ENCODE measurements at places on chromosomes 11 and 22. TPM values are rescaled to one million over a fixed set of nuclear protein-coding genes. Genes with fewer than 3 reads are reported as not detected.
A peak's percentile ranks its signal among the peaks of the same experiment; 100 is the strongest.

Gene SGSM1
- not detected for total RNA-seq

Gene ANO3
- total RNA-seq: under 0.01 TPM

Gene ABCG4
- under 0.01 TPM for total RNA-seq

Gene MMP1
- 0.72 TPM for total RNA-seq

Gene FAM227A
- total RNA-seq: 3.3 TPM

Gene SLC16A8
- not detected for total RNA-seq

Gene MIAT
- 1.8 TPM for total RNA-seq

- peak; percentile 54 for DNase-seq
- no peaks in the 10 kb centered on the region for H3K27me3 ChIP-seq
- H3K36me3 ChIP-seq: peaks cover 76% of the 10 kb centered on the region
These were observed 12.7 kb downstream of the BLID start for GRCh38 chr11:122103321-122103720.

GRCh38 chr22:36330655-36331305, 57.0 kb downstream of the MYH9 start:
- H3K27me3 ChIP-seq: no peaks in the 10 kb centered on the region
- DNase-seq: peak; percentile 84
- H3K4me1 ChIP-seq: peaks cover 99% of the 10 kb centered on the region
- peak overlapping the region; percentile 99 for H3K27ac ChIP-seq
- H3K36me3 ChIP-seq: peaks cover 85% of the 10 kb centered on the region

- DNase-seq: no peak
- no peaks in the 10 kb centered on the region for H3K27me3 ChIP-seq
- H3K4me3 ChIP-seq: no peak overlapping the region
- H3K4me1 ChIP-seq: peaks cover 15% of the 10 kb centered on the region
- no peaks in the 10 kb centered on the region for H3K36me3 ChIP-seq
These were observed 17.2 kb downstream of the MYEOV start for GRCh38 chr11:69310934-69311766.

- no peaks in the 10 kb centered on the region for H3K4me1 ChIP-seq
- no peak overlapping the region for H3K4me3 ChIP-seq
- peaks cover 94% of the 10 kb centered on the region for H3K36me3 ChIP-seq
These were observed 34.7 kb downstream of the CTTN start for GRCh38 chr11:70433038-70433437.

DNA sequence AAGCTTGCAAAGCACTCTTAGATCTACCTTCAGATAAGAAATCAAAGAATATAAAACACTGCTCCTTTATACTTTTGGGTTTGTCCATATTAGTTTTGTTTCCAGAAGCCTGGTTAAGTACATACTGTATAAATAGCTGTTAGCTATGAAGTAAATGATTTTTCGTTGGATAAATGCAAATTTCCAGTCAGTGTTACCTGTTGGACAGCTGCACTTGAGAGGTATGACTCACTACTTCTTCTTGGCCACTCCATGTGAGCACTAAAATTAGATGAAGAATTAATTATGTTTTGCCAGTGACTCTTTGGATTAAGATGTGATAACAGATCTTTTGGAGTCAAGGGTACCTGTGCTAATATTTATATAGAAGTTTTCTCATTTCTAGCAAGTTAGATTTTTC, 9.5 kb upstream of the TSG101 start:
- H3K36me3 ChIP-seq: peaks cover 26% of the 10 kb centered on the region
- no peak overlapping the region for H3K27ac ChIP-seq
- no peak for DNase-seq
- H3K4me3 ChIP-seq: no peak overlapping the region
- H3K27me3 ChIP-seq: no peaks in the 10 kb centered on the region
- no peaks in the 10 kb centered on the region for H3K4me1 ChIP-seq

GRCh38 chr22:48639896-48640748, 1187.6 kb downstream of the BRD1 start:
- no peaks in the 10 kb centered on the region for H3K4me1 ChIP-seq
- no peak overlapping the region for H3K4me3 ChIP-seq
- no peak overlapping the region for H3K27ac ChIP-seq
- H3K27me3 ChIP-seq: no peaks in the 10 kb centered on the region
- no peak for DNase-seq
- no peaks in the 10 kb centered on the region for H3K36me3 ChIP-seq

DNA sequence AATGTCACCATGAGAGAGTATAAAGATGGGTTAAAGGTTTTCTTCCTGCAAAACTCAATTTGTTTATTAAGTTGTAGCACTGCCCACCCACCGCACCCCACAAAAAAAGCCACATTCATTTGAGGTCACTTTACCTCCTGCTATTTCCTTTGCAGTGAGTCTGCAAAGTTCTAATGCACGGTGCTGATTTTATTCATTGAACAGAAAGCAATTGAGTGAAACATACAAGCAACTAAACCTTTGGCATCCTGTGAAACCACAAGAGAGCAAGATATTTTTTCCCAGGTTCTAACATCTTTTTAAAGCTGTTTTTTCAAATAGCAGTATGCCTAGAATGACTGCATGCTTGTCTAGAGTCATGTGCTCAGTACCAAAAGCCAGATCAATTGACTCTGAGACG, 39.0 kb downstream of the RRAS2 start:
- H3K36me3 ChIP-seq: no peaks in the 10 kb centered on the region
- peak overlapping the region; percentile 49 for H3K27ac ChIP-seq
- H3K4me3 ChIP-seq: no peak overlapping the region
- H3K27me3 ChIP-seq: no peaks in the 10 kb centered on the region
- H3K4me1 ChIP-seq: peaks cover 16% of the 10 kb centered on the region
- peak; percentile 55 for DNase-seq

DNA sequence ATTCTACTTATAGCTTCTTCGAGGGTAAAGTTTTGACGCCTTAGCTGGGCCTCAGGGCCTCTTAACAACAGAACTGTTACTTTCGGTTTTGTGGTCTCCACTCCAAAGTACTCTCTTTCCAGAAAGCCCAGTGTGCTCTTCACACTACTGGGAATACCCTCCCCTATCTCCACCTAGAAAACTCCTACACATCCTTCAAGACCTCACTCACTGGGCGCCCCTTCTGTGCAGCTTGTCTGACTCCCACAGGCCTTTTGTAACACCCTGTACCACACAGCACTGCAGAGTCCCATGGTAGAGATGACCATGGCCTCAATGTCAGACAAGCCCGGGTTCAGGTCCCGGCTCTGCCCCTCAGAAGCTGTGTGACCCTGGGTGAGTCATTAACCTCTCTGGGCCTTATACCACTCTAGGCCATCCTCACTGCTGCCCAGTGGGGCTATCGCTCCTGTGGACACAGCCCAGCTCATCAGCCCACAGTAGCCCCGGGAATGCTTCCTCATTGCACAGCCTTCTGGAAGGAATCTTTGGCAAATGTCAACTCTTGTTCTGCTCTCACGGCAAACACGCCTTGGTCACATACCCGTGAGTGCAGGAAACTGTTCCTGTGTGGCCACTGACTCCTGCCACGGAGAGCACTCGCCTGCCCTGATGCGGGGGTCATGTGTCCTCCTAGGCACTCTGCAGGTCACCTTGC, 51.4 kb downstream of the SHISAL1 start:
- no peaks in the 10 kb centered on the region for H3K27me3 ChIP-seq
- H3K27ac ChIP-seq: no peak overlapping the region
- no peaks in the 10 kb centered on the region for H3K4me1 ChIP-seq
- DNase-seq: no peak
- peaks cover 3% of the 10 kb centered on the region for H3K36me3 ChIP-seq

GRCh38 chr22:31477329-31477728, 12.3 kb downstream of the EIF4ENIF1 start:
- no peak overlapping the region for H3K4me3 ChIP-seq
- H3K4me1 ChIP-seq: peaks cover 7% of the 10 kb centered on the region
- no peak overlapping the region for H3K27ac ChIP-seq
- H3K27me3 ChIP-seq: no peaks in the 10 kb centered on the region

DNA sequence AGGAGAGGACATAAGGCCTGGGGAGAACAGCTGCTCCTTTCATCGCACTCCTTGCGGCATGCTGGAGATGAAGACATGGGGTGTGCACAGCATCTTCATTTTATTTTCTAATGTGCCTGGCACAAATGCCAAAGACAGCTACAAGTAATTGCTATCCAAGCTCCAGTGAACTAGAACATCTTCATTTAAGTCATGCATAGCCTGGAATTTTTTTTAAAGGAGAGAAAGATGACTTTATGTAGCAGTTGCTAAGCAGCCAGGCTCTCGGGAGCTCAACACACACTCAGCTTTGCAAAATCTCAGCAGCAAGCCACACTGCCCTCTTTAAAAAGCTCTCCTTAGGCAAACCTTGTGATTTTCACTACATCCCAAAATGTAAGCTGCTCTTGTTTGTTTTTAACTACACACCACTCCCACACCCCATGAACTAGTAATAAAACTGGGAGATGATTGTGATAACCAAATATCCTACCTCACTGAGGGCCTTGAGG, 164.5 kb upstream of the POU2AF2 start:
- H3K4me3 ChIP-seq: no peak overlapping the region
- no peaks in the 10 kb centered on the region for H3K4me1 ChIP-seq
- no peaks in the 10 kb centered on the region for H3K27me3 ChIP-seq
- no peak for DNase-seq
- no peaks in the 10 kb centered on the region for H3K36me3 ChIP-seq

GRCh38 chr22:29833392-29833965, 4.6 kb downstream of the ASCC2 start:
- H3K27me3 ChIP-seq: no peaks in the 10 kb centered on the region
- H3K4me1 ChIP-seq: peaks cover 10% of the 10 kb centered on the region
- no peak for DNase-seq
- H3K36me3 ChIP-seq: peaks cover 40% of the 10 kb centered on the region

GRCh38 chr11:73280626-73281025, 8.5 kb downstream of the P2RY6 start:
- H3K27ac ChIP-seq: no peak overlapping the region
- peaks cover 3% of the 10 kb centered on the region for H3K4me1 ChIP-seq
- H3K36me3 ChIP-seq: no peaks in the 10 kb centered on the region
- no peak overlapping the region for H3K4me3 ChIP-seq
- no peaks in the 10 kb centered on the region for H3K27me3 ChIP-seq
- DNase-seq: no peak

DNA sequence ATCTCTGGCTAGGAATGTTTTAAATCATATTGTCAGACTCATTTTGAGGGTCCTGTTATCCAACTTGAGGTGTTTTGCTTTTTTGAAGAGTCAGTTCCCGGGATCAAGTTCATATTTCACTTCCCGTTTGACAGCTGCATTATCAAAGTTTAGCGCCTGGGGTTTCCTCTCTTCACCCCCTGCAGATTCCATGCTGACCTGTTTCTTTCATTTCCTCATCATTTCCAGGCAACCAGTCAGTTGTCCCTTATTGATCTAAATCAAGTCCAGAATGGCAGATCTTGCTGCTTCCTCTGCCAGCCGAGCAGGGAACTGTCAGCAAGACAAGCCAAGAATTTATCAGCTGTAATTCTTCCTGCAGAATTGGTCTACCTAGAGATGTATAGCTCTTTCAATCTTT, 197.6 kb upstream of the SYN3 start:
- H3K36me3 ChIP-seq: no peaks in the 10 kb centered on the region
- H3K4me1 ChIP-seq: no peaks in the 10 kb centered on the region
- no peak for DNase-seq
- H3K4me3 ChIP-seq: no peak overlapping the region
- no peaks in the 10 kb centered on the region for H3K27me3 ChIP-seq

DNA sequence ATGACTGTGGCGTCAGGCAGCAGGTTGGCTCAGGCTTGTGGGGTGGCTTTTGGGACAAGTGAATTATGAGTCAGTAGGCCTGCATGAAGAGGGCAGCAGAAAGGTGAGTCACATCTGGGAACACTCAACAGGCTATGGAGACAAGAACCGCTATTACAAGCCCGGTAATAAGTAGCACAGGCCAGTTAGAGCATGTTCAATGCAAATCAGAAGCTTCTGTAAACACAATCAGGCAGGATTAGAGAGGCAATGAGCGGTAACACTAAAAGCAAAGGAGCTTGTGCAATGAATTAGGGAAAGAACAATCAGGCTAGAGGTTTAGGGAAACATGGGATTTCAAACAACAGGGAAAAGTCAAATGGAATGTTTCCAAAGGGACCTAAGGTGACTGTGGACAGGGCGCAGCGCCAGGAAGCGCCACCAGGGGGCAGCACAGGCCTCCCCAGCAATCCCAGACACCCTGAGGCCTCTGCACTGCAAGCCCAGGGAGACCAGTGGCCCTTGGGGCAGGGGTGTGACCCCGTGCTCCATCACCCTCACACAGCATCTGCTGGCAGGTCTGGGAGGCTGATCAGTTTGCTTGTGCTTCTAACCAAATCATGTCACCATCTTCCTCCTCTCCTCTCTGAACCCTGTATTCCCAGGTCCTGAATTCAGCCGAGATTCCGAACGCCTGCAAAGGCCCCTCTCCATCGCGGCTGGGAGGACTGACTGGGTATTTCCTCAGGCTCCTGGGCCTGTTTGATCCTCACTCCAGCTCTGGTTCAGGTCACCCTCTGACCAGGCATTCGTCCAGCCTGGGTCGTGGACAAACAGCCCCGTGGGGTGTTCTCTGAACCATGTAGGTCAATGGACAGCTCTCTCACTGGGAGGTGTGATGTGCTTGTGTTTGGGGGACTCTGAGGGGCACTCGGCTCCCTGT, 50.0 kb downstream of the C11orf58 start:
- peak overlapping the region; percentile 75 for H3K27ac ChIP-seq
- H3K36me3 ChIP-seq: no peaks in the 10 kb centered on the region
- no peak overlapping the region for H3K4me3 ChIP-seq
- no peaks in the 10 kb centered on the region for H3K27me3 ChIP-seq
- DNase-seq: peak; percentile 89

GRCh38 chr11:75539459-75540334, 14.0 kb upstream of the GDPD5 start:
- H3K27me3 ChIP-seq: peaks cover 3% of the 10 kb centered on the region
- no peak overlapping the region for H3K27ac ChIP-seq

DNA sequence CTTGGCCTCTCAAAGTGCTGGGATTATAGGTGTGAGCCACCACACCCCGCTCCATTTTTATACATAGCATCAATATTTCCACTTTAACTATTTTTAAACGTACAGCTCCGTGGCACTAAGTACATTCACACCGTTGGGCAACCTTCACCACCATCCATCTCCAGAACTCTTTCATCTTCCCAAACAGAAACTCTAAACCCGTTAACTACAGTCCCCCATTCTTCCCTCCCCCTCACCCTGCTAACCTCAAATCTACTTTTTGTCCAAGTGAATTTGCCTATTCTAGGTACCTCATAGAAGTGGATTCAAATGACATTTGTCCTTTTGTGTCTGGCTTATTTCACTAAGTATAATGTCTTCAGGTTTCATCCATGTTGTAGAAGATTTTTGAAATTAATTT, 3.4 kb downstream of the IGLL1 start:
- DNase-seq: no peak
- H3K27me3 ChIP-seq: peaks cover 2% of the 10 kb centered on the region
- H3K36me3 ChIP-seq: no peaks in the 10 kb centered on the region
- H3K4me1 ChIP-seq: no peaks in the 10 kb centered on the region

- no peak for DNase-seq
- no peaks in the 10 kb centered on the region for H3K36me3 ChIP-seq
- H3K4me3 ChIP-seq: no peak overlapping the region
- H3K4me1 ChIP-seq: no peaks in the 10 kb centered on the region
These were observed 113.5 kb upstream of the GUCY1A2 start for GRCh38 chr11:107131756-107132155.

DNA sequence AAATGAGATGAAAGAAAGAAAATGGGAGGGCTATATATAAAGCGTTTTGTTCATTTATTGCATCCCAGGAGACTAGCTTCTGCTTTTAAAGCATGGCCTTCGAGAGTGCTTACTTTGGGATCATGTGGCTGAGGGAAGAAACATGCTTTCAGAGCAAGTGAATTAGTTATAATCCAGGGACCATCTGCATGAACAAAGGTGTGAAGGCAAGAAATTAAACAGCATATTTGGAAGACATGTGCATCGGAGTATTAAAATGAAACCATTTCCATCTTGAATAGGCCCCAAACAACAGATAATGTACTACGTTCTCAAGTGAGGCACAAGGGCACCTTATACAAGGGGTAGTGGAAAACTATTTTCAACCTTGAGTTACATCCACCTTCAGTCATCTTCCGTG, 51.4 kb downstream of the ZBTB44 start:
- H3K4me3 ChIP-seq: no peak overlapping the region
- H3K4me1 ChIP-seq: no peaks in the 10 kb centered on the region
- no peak overlapping the region for H3K27ac ChIP-seq
- DNase-seq: no peak
- H3K27me3 ChIP-seq: no peaks in the 10 kb centered on the region
